ENCODE measurements at places on chromosomes 7 and 10.
A peak's percentile ranks its signal among the peaks of the same experiment; 100 is the strongest.

- no peak for DNase-seq
Measured at GRCh38 chr7:4765776-4766490, 9.5 kb upstream of the AP5Z1 start.

DNA sequence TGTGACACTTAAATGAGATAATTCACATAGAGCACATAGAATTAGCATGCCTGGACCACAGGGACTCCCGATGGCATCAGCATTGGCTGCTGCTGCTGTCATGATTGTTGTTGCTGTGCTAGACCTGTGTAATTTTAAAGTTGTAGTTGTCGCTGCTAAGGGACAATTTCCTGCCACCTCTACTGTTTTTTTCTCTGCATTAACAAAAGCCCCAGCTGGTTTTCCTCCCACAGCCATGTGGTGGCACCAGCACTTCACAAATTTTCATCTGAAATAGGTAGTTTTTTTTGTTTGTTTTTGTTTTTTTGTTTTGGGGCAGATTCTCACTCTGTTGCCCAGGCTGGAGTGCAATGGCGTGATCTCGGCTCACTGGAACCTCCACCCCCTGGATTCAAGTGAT is 25.4 kb upstream of the PRXL2A start:
- peak; percentile 24 for DNase-seq

- DNase-seq = no peak
Measured at GRCh38 chr10:132422903-132423825, 26.2 kb downstream of the PWWP2B start.

DNA sequence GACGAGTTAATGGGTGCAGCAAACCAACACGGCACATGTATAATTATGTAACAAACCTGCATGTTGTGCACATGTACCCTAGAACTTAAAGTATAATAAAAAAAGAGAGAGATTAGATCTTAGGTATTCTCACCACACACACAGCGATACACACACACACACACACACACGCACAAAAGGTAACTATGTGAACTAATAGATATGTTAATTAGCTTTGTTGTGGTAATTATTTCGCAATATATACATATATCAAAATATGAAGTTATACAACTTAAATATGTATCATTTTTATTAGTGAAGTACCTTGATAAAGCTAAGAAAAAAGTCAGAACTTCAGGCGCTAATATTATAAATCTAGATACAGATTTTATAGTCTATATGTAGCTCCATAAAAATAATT is 849.2 kb downstream of the IPMK start:
- no peak for DNase-seq

- DNase-seq = no peak
Measured at GRCh38 chr10:23171232-23171876, 20.8 kb upstream of the PTF1A start.

GRCh38 chr7:3028071-3028757 is 15.5 kb downstream of the CARD11 start:
- DNase-seq = peak; percentile 70

GRCh38 chr7:25565949-25566348 is 337.7 kb upstream of the NPVF start:
- DNase-seq = peak; percentile 74

- peak; percentile 27 for DNase-seq
Measured at GRCh38 chr10:16436367-16436757, 448 bp upstream of the PTER start.

DNA sequence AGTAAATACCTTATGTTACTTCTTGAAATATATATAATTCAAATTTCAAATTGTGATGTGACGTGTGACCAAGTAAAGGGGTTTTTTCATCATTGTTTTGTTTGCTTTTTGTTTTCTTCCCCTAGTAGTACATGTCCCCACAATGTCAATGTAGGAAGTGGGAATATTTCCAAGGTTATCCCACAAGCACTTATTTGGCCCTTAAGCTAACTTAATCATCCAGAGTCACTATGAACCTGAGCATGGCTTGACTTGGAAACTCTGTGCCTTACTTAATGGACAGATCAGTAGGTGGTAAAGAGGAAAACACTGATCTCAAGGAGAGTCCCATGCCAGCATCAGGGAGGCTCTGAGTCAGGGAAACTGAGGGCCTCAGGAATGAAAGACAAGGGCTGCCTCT is 569.3 kb upstream of the IGFBP3 start:
- DNase-seq = no peak

GRCh38 chr10:63576501-63576900 is 55.3 kb downstream of the REEP3 start:
- no peak for DNase-seq

DNA sequence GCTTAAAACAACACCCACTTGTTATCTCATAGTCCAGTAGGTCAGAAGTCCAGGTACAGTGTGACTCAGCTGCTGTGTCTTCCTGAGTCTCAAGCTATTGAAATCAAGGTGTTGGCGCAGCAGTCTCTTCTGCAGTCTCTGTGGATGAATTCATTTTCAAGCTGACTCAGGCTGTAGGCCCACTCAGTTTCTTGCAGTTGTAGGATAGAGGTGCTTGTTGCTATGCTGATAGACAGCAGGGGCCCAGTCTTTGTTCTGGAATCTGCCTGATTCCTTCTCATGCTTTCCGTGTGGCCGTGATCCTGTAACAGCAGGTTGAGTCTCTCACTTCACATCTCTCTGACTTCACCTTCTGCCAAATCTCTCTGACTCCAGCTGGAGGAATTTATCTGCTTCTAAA is 400.4 kb upstream of the POM121L12 start:
- no peak for DNase-seq

GRCh38 chr10:870564-871166 is 60.8 kb downstream of the LARP4B start:
- no peak for DNase-seq

- DNase-seq = no peak
Measured at GRCh38 chr10:32787690-32788284, 170.2 kb downstream of the ITGB1 start.

- no peak for DNase-seq
Measured at GRCh38 chr10:8044908-8045725, 9.4 kb upstream of the GATA3 start.

DNA sequence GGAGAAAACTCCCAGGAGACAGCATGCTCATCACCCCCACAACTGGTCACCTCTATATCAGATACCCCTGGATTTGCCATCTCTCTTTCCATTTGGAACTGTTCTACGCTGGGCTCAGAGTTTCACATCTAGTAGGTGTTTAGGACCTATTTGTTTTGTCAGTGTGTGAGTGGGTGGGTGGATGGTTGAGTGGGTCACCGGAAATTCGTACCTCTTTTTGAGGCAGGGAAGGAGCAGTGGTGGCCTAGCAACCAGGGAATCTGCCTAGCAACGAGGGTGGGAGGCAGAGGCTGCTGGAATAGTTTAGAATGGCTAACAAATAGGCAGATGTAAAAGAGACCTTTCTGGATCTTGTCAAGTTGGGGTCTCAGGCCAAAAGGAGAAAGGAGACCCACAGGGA is 23.2 kb upstream of the SLF2 start:
- DNase-seq = no peak

DNA sequence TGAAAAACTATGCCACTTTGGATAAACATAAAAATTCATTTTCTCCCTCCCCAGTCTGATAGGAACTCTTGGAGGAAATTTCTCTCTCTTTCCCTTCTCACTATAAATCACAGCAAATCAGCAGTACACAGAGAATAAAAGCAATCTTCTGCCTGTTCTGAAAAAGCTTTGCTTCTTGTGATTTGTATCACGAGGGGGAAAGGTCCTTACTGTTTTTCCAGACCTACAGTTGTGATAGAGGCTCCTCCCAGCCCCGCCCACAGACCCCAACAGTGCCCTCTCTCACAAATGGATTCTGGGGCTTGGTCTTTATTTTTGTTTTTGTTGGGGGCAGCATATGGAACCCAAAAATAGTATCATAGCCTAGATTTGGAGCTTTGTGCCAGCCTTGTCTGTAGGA is 12.2 kb downstream of the FOXK1 start:
- no peak for DNase-seq

DNA sequence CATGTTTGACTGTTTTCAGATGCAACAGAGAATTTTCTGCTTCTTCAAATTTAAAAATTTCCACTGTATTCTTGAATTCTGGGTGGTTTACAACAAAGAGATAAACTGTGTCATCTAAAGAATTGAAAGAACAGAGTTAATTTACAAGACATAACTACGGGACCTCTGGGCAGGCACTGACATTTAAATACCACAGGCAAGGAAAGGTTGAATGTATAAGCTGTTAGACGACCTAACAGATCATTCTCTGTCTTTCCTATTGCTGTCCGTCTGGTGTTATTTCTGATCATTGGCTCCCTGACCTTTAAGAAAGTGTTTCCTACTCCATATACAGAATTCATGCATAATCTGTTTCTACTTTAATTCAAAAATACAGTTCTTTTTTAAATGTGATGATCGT is 15.5 kb upstream of the PON3 start:
- no peak for DNase-seq

- DNase-seq = no peak
Measured at GRCh38 chr10:19819419-19820033, 3.3 kb downstream of the PLXDC2 start.

DNA sequence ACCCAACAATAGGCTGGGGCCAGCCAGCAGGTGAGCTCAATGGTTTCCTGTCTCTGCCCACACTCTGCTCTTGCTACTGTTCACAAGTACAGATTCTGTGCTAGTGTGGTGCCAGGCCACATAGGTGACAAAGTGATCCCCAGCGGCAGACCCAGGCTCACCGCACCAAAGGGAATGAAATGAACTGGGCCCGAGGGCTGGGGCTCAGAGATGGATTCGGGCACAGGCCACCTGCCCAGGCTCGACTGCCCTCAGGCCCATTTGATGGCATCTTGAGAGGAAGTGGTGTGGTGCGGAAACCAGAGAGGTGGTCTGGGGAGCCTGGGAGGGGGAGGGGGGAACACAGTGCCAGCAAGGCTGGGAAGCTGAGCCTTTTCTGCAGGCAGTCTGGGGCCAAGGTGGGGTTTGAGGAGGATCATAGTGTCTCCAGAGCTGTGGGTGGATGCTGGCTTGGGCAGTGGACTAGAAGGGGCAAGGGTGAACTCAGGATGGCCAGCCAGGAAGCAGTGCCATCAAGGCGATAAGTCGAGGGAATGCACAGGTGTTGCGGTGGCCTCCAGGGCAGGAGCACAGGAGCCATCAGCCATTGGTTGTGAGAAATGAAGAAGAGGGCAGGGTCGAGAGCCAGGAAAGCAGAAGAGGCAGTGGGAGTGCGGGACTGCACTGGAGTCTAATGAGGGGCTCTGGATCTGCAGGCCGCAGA is 85.2 kb downstream of the ARHGAP22 start:
- DNase-seq = no peak

GRCh38 chr7:129271500-129272355 is 46.9 kb downstream of the AHCYL2 start:
- DNase-seq = peak; percentile 51

- peak; percentile 79 for DNase-seq
Measured at GRCh38 chr10:112137154-112137987, 46.2 kb downstream of the GPAM start.

DNA sequence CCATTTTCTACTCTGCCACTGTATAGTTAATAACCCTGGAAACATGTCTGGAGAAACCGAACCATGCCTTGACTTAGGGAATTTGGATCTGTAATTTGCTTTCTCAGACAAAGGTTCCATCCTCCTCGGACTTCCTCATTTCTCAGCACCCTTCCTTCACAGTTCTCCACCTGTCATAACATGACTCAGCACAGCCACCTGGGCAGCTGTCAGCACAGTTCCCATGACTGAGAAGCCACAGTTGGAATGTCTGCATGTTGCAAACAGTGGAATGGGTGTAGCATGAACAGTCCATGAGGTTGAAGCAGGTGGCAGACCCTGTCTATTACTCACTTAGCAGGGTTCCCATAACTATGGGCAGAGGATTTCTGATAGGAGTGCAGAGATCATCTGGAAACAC is 634 bp upstream of the OR9A4 start:
- no peak for DNase-seq

- no peak for DNase-seq
Measured at GRCh38 chr7:152615031-152615741, 60.8 kb downstream of the XRCC2 start.

- DNase-seq = no peak
Measured at GRCh38 chr7:125878235-125878956, 948.8 kb upstream of the POT1 start.

- DNase-seq = no peak
Measured at GRCh38 chr10:1240341-1240775, 184.2 kb downstream of the WDR37 start.

DNA sequence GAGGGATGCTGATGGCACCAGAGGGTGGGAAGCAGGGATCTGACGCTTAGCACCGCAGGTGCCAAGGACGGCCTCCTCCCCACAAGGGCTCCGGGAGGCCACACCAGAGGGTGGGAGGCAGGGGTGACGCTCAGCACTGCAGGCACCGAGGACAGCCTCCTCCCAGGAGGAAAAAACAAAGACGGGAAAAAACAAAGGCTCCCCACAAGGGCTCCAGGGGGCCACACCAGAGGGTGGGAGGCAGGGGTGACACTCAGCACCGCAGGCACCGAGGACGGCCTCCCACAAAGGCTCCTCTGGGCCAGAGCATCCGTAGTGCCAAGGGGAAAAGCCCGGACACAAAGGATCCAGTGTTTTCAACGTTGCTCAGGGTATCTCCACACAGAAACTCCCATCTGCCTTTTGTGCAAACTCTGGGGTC is 25.6 kb downstream of the DIP2C start:
- DNase-seq = no peak

GRCh38 chr10:69408318-69409175 is 8.2 kb downstream of the TACR2 start:
- DNase-seq = peak; percentile 91

DNA sequence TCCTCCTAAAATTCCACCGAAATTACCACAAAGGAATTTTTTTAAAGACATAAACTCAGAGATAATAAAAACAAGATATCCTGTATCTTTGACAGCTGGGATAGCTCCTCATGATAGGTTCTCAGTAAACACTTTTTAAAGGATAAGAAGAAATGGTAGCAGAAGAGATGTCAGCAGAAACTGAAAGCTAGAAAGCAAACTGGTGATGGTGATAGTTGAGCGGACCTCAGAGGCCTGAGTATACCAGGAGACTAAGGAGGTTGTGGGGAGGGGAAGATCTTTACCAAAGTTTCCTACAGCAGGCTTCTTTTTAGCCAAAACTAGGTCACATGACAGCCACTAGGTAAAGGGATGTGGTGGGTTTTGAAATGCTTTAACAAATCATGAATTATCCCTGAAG is 22.5 kb downstream of the PCGF5 start:
- no peak for DNase-seq

- no peak for DNase-seq
Measured at GRCh38 chr10:80642661-80643060, 105.0 kb downstream of the SH2D4B start.

DNA sequence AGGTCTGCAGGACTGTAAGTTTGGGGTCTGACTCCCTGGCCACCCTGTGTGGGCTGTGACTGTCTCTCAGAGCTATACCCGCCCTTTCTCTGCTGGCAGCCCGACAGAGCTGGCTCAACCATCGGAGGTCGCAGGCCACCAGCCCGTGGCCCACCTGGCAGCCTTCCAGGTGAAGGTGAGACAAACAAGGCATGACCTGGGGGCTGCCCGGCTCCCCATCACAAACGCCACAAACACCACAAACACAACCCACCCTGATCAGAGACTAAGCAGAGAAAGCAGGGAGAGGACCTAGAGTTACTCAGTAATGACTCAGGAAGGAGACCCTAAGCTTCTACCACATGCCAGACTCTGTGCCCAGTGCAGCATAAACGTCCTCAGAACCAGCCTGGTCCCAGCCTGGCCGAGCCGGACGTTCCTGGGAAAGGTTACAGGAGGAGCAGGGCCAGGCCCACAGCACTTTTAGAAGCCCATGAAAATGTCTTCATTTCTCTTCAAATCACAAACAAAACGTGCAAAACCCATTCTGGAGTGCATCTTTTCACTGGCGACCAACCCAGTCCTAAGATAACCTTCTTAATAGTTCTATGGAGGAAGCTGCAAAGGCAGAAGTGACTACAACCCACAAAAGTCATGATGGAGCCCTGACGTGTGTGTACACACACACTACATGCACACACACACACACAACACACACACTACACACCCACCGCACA is 66.8 kb downstream of the MKI67 start:
- DNase-seq = no peak
